GM12878 (cell line): ENCODE measurements at places on chromosomes 1 and 21. TPM values are rescaled to one million over a fixed set of nuclear protein-coding genes. Genes with fewer than 3 reads are reported as not detected.

Gene KCND3
- total RNA-seq = not detected in 2 replicates

Gene OPTC
- not detected in 2 replicates for total RNA-seq

GRCh38 chr1:86636898-86637297 lies 67.5 kb upstream of the SH3GLB1 start:
- no peak for DNase-seq

Gene PLA2G4A
- total RNA-seq = 1.1 TPM in 2 replicates

GRCh38 chr1:237701534-237701933 lies 189.2 kb downstream of the ZP4 start:
- DNase-seq = no peak

DNA sequence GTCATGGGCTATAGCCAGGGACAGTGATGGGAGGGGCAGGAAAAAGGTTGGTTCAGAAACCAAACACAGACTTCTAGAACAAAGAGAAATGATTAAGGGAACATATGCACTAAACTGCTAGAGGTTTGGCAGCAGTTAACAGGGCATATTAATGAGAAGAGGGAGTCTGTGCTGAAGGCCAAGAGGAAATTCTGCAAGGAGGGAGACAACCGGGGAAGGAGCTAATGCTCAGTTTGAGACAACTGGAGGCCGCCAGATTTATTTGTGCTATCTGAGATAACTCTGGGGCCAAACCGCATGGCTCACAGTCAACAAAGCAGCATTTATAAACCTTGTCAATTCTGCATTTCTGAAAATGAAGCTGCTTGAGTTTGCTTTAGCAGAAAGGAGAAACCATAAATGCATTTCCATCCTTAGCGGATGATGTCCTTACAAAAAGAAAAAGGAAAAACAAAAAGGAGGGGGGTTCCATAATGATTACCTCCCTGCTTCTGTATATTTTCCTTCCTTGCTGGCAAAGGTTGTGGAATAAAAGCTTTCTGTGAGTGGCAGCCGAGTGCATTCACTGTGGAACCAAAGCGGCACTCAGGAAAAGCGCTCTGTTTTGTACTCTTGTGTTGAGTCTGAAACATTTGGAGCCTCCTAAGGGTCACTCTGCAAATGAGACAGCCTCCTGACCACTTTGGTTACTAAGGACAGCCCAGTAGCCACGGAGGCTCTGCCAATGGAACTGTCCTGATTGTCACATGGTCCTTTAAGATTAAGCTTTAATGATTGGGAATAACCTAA lies 70.3 kb downstream of the SIM2 start:
- no peak for DNase-seq

Gene GIPC2
- 0.08 and 0.11 TPM in 2 replicates for total RNA-seq

Gene ST6GALNAC5
- 0.13 TPM in 1 of 2 replicates, not detected in the other for total RNA-seq

GRCh38 chr1:214568328-214568727 lies 16.9 kb upstream of the PTPN14 start:
- DNase-seq = no peak

Gene TRNP1
- total RNA-seq = 0.11 and 0.13 TPM in 2 replicates

Gene ADAMTS5
- total RNA-seq = not detected in 2 replicates

GRCh38 chr1:146031476-146031875 lies 9.9 kb upstream of the HJV start:
- DNase-seq = no peak

DNA sequence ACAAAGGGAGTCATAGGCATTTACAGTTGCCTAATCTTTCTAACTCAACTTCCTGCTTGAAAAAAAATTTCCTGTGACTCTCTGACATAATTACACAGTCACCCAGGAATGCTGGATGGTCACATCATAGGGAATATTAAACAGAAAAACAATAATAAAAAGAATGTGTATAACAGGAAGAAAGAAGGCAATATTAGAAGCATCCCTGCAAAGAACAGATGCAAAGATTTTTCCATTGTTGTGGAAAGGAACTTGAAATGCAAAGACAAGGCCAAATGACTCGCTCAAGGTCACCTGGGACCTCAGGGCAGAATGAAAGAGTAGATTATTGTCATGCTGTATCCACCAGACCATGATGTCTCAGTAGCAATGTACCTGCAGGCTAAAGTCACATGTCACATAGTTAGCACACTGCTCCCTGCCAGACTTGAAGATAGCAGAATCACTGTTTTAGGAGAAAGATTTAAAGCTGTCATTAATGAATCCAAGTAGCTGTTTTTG lies 184.3 kb downstream of the CYYR1 start:
- no peak for DNase-seq

DNA sequence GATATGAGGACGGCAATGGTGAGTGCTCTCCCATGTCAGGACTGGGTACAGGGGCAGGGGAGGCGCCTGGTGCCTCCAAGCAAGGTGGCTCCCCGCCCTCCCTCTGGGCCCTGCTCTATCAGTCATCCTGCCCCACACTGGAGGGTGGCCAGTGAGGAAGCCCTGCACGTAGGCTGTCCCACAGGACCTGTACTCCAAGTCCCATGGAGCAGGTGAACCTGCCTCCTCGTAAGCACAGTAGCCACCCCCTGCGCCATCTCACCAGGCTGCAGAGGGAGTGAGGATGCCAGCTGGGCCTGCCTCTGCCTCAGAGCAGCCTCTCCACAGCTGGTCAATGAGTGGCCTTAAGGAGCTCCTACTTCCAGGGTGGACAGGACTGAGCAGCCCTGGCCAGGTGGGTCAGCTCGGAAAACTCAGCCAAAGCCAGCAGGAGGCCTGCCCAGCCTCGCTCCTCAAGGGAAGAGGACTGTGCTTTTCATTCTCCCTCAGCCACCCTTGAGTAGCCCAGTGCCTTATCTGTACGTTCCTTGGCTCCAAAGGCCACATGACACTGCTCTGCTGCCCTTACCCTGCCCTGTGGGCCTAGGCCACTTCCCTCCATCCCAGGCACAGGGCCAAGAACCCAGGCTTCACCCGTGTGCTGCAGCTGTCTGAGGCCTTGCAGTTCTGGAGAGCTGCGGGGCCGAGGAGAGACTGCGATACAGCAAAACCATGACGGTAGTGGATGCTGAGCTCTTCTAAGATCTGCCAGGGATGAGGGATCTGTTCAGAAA lies 39.6 kb downstream of the SLC45A1 start:
- DNase-seq = no peak

Gene TRIM67
- not detected in 2 replicates for total RNA-seq

Gene CREB3L4
- 10.9 and 11.3 TPM in 2 replicates for total RNA-seq

Gene ITLN2
- not detected in 2 replicates for total RNA-seq

Gene NAV1
- total RNA-seq = 1.3 and 1.5 TPM in 2 replicates

DNA sequence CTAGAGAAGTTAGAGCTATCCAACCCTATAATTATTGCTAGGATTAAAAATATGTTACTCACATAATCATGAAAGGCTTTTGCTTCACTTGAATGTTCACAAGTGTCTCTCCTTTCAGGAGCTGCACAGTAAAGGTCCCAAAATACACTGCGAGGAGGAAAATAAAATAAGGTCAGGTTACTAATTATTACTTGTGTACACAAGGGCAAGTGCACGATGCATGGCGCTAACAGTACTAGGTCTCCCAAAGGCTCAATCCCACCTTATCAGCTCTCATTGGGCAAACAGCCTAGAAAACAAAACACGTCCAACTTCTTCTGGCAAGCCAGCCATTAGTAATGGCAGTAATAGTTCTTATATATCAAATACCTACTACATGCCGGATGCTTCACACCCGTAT lies 4.4 kb downstream of the SSBP3 start:
- DNase-seq = no peak

GRCh38 chr1:182279302-182279701 lies 112.3 kb downstream of the GLUL start:
- no peak for DNase-seq

DNA sequence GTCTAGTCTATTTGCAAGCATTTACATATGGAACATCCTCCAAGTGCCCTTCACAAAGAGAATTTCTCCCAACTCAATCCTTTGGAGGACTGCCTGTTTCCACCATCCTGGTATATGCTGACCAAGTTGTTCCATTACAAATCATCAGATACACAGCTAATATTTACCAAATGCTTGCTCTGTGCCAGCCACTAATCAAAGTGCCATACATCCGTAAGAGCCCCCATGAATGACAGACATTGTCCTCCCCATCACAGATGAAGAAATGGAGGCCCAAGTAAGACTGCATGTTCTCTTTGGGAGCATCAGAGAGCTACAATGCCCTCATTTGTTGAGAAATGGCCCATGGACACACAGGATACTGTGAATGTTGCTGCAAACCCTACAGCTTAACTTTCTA lies 130.0 kb upstream of the BACE2 start:
- DNase-seq = no peak

Gene SUSD4
- total RNA-seq = 0.33 TPM in 1 of 2 replicates, not detected in the other

GRCh38 chr1:53715478-53715877 lies 23.5 kb downstream of the GLIS1 start:
- DNase-seq = no peak

DNA sequence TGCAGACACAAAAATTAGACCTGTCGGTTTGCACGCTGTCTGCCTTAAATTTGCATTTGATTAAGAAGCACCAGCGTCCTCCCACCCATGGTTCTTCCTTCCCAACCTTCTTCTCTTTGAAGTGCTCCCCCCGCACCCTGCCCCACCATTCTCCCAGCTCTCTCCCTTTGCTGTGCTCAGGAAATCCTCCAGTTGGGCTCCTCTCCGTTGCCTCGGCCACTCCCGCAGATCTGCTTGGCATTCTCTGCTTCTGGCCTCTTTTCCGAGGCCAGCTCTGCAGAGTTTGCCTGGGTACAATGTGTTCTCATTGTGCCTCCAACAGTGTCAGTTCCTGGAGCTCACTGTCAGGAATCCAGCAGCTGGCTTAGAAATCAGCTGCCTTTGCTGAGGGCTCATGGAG lies 126.1 kb downstream of the NAV1 start:
- no peak for DNase-seq

Gene RAB42
- total RNA-seq = 0.72 and 0.92 TPM in 2 replicates

Gene NVL
- total RNA-seq = 28.1 and 28.5 TPM in 2 replicates
